ENCODE measurements at places on chromosomes 3 and 15.

DNA sequence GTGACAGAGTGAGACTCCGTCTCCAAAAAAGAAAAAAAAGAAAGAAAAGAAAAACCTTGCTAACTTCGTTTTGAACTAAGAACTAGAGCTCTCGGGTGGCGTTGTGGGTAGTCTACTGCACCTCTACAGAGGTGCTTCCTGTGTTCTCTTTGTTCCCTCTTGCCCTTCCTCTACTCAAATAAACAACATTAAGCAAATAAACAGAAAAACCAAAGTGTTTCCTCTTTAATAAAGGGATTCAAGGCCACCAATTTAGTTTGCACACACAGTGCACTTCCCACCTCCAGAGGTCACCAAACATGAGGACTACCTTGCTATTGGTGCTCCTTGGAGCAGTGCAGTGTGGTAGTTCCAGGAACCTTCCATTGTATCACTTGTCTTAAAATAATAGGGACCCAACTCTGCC is 354.2 kb upstream of the TBL1XR1 start:
- no peak for DNase-seq

DNA sequence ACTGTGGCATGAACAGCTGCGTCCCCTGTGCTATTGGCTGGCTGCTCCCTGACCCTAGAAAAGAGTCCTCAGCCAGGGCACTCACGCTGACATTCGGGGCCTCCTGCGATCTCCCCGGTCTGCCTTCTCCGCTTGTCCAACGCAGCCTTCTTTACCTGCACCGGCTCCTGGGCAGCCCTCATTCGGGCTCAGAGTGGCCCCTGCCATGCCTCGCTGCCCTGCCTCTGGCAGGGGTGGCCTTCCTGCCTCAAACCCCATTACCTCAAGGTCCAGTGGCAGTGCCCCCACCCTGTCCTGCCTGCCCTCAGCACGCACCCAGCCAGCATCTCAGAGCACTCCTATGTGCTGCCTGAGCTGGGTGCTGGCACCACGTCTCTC is 86.5 kb downstream of the TBC1D2B start:
- no peak for DNase-seq

DNA sequence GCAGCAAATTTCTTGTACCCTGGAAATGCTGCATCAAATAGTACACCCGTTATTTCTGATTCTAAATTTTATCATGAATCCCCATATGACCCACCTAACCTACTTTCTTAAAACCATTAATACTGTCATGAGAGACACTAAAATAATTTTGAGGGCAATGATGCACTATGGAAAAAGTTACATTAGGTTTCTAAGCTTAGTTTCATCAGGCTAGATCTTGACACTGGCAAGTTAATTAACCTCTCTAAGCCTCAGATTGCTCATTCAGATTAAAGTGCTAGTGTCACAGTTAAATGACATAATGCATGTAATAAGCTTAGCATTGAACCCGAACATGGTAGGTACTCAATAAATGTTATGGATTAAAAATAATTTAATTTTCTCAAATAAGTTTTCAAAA is 8.2 kb downstream of the GOLIM4 start:
- no peak for DNase-seq

DNA sequence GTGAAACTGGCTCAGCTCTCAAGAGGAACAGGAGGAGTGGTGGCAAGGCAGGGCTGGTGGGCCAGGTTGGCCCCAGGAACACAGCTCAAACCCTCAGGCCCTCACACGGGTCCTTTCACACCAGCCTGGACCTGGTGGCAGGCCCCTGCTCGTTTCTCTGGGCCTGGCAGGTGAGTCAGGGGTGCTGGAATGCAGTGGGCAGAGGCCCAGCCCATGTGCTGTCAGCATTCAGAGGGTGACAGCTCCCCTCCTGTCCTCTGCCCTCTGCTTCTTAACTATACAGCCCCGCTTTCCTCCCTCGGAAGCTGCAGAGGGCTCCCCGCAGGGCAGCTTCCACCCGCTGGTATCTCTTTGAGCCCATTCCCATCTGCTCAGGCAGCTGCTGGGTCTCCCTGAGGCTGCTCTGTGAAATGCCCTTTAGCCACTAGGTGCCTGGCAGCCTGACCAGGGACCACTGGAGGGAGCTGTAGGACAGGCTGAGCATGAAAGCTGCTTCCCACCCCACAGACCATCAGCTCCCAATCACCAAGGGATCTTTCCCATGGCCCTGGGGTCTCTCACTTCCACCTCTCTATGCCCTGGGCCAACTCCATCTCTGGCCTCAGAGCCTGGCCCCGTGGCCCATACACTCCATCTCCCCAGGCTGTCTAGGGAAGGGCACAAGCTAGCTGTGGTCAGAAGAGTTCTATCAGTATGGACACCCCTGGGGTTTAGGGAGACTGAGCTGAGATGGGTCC is 24.8 kb downstream of the SHF start:
- peak; percentile 66 for DNase-seq

DNA sequence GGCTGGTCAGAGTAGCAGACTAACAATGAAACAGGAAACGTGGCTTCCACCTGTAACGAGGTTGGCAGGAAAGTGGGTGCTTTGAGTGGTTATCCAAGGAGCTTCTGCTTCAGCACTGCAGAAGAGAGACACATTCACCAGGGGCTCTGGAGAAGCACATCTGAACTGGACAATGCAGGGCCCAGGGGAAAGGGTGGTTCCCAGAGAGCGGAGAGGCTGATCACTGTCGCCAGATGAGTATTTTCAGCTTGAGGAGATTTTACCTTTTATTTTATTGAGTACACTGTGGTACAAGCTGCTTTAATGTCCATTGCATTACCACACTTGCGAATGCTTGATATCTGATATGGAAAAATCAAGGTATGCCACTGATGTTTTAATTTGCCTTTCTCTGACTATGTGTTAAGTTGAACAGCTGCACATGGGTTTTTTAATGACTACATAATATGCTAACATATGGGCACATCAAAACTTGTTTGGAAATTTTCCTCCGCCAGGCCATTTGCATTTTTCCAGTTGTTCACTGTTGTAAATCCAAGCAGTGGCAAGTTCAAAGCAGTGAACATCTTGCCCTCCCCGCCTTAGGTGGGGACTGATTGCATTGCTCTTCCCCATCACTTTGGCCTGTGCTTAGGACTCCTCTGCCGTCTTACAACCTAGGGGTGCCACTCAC is 52.1 kb downstream of the LRTM1 start:
- DNase-seq = no peak

GRCh38 chr3:168653255-168653654 is 557.5 kb upstream of the GOLIM4 start:
- no peak for DNase-seq

GRCh38 chr15:50377867-50378751 is 23.1 kb upstream of the GABPB1 start:
- no peak for DNase-seq

DNA sequence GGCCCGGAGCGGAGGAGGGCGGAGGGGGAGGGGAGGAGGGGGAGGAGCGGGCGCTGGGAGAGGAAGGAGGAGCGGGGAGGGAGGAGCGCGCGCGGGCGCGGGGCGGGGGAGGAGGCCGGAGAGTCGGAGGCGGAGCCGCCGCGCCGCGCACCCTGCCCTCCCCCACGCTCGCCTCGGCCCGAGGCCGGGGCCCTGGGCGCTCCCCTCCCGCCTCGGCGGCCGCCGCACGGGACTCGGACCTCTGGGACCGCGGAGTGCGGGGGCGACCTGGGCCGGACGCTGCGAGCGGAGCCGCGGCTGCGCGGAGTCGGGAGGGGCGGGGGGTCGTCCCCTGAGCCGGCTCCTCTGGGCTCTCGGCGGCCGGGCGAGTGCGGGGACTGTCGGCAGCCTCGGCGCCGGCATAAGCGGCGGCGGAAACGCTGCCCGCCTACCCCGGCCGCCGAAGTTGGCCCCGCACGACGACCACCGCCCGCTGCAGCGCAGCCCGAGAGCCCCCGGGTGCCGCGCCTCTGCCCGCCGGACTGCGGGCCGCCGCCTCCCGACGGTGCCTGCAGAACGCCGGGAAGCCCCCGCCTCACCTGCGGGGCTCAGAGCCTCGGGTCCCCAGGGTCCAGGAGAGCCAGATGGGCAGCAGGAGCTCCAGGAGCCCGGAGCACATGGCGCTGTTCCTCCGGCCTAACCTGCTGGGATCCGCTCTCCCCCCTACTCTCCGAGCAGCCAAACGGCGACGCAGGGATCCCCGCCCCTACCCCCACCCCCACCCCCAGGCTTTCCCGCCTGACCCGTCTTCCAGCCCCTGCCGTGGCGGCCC is 406 bp upstream of the GABRB3 start:
- DNase-seq = no peak

GRCh38 chr3:49469037-49469935 is 781 bp upstream of the DAG1 start:
- no peak for DNase-seq

- DNase-seq = no peak
Measured at GRCh38 chr15:39512643-39513042, 68.2 kb upstream of the THBS1 start.

- DNase-seq = peak; percentile 44
Measured at GRCh38 chr15:45199136-45199810, 11.5 kb upstream of the SHF start.

GRCh38 chr3:80297720-80298119 is 529.9 kb upstream of the ROBO1 start:
- DNase-seq = no peak
